LNCaP clone FGC (cell line): ENCODE measurements at places on chromosomes 1 and 21.

GRCh38 chr1:40930174-40930964, 49.1 kb upstream of the CTPS1 start:
- DNase-seq = peak; percentile 46

GRCh38 chr1:110050602-110051261, 16.3 kb downstream of the STRIP1 start:
- no peak for DNase-seq

- no peak for DNase-seq
These were observed 76.4 kb downstream of the FHAD1 start for GRCh38 chr1:15323351-15323988.

- no peak for DNase-seq
These were observed 23.9 kb upstream of the ZZZ3 start for GRCh38 chr1:77706321-77706720.
